Stimulated activated CD8-positive, alpha-beta memory T cell treated with anti-CD3 and anti-CD28 coated beads, Interleukin-4, amount 100 ng/mL, for 48 hours (primary cell): ENCODE measurements at places on chromosomes 5 and 9.

DNA sequence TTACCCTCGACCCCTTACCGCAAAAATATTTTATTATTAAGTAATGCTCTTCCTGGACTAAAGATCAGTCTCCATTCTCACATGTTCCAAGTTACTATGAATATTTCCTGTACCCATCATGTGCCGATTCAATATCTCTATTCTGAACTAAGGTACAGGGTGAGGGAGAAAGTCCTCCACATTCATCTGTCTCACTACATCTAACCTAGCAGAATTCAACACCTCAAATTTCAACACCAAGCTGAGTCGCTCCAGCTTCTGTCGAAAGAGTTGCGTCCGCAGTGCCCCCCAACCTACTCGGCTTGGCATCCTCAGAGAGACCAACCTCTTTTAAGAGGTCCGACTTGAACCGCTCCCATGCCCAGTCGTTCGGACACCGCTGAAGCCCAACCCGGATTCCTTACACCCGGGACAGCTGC is 1.0 kb downstream of the CERT1 start:
- no peak for DNase-seq

DNA sequence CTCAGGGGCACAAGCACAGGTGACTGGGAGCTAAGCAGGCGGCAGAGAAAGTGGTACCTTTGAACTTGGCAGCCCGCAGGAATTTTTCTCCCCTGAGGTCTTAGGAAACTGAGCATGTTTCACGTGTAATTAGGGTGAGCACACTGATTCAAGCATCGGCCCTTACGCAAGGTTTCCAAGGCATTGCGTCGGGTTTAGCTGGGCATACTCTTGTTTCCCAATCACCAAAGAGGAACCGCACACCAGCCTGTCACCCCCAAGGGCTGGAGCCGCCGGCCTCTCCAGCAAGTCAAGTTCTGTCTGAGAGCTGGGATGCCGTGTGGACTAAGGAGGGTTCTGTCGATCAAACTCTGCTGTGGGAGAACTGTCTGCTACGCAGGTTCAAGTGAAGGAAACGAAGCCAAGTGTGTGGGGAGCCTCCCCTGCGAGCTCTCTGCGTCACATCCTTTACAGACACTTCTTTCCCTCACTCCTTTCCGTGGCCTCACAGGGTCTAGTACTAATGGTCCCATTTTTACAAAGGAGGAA is 53.0 kb downstream of the ERGIC1 start:
- no peak for DNase-seq

- no peak for DNase-seq
Observed at GRCh38 chr9:37026931-37027581, 7.0 kb downstream of the PAX5 start.

GRCh38 chr9:114169029-114169951 is 14.0 kb downstream of the COL27A1 start:
- no peak for DNase-seq

DNA sequence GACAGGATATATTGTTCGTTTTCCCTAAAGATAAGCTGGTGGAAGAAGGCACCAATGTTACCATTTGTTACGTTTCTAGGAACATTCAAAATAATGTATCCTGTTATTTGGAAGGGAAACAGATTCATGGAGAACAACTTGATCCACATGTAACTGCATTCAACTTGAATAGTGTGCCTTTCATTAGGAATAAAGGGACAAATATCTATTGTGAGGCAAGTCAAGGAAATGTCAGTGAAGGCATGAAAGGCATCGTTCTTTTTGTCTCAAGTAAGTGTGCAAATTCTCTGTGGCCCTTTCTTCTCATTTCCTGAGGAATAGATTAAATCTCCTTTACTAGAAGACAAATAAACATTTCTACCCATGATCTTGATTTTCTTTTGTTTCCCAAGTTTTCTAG is 38.0 kb downstream of the OSMR start:
- no peak for DNase-seq

DNA sequence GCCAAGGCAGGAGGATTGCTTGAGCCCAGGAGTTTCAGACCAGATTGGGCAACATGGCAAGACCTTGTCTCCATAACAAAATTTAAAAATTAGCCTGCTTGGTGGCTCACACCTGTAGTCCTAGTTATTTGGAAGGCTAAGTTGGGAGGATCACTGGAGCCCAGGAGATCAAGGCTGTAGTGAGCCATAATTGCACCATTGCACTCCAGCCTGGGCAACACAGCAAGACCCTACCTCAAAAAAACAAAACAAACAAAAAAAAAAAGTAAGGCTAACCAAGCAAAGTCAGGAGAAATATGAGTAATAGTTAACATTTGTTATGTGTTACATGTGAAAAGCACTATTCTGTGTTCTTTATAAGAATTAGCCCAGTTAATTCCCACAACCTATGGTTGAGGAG is 74.7 kb downstream of the FOXB2 start:
- no peak for DNase-seq

DNA sequence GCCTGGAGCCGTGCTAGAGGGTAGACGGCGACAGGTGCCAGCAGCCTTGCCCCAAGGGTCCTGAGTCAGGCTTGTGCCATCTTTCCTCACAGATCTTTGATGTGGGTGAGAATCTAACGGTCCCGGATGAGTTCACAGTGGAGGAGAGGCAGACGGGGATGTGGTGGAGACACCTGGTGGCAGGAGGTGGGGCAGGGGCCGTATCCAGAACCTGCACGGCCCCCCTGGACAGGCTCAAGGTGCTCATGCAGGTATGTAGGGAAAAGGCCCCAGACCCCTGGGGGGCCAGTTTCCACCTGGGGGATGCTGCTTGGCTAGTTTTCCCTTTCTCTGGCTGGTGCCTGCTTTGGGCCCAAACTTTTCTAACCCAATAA is 24.0 kb downstream of the PTGES2 start:
- DNase-seq, result peak; percentile 46

DNA sequence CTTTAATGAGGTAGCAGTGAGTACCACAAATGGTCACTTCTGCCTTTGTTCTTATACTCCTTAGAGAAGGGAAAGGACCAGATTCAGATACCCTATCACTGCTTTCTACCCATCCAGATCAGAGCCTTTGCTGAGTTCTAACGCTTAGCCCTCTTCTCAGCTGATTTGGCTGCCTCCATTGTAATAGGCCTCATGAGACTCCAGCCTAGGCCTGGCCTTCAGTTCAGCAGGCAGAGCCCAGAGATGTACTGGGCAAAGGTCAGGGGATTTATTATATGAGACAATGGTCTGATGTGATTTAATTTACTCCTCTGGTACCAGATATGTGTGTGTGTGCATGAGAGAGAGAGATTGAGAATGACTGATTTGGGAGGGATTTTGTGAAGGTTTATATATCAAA is 124.7 kb downstream of the GHR start:
- DNase-seq, result no peak

GRCh38 chr5:150522504-150523414 is 14.8 kb downstream of the NDST1 start:
- no peak for DNase-seq

GRCh38 chr5:143308731-143309130 is 94.8 kb downstream of the NR3C1 start:
- DNase-seq, result no peak

GRCh38 chr5:67221487-67222242 is 25.1 kb upstream of the CD180 start:
- peak; percentile 57 for DNase-seq

DNA sequence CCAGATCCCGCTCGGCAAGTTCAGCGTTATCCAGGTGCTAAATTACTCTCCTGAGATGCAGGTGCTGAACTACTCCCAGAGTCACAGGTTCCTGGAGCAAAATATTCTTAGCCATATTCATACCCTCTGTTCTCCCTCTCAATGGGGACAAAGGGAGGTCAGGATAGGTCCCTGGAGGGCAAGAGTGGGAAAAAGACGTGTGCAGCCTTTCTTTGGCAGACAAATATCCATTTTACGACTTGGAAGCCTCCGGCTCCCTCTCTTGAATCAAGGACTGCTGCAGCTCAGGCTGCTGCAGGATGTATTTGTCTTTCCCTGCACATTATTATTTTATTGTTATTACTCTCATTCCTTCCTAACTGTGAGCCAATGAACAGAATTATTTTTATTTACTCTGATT is 590.2 kb downstream of the NR2F1-AS1 start:
- DNase-seq, result no peak
